AG04450 (cell line): ENCODE measurements at places on chromosomes 12 and 14.

GRCh38 chr12:56769868-56770267 lies 6.7 kb downstream of the HSD17B6 start:
- DNase-seq: no peak

DNA sequence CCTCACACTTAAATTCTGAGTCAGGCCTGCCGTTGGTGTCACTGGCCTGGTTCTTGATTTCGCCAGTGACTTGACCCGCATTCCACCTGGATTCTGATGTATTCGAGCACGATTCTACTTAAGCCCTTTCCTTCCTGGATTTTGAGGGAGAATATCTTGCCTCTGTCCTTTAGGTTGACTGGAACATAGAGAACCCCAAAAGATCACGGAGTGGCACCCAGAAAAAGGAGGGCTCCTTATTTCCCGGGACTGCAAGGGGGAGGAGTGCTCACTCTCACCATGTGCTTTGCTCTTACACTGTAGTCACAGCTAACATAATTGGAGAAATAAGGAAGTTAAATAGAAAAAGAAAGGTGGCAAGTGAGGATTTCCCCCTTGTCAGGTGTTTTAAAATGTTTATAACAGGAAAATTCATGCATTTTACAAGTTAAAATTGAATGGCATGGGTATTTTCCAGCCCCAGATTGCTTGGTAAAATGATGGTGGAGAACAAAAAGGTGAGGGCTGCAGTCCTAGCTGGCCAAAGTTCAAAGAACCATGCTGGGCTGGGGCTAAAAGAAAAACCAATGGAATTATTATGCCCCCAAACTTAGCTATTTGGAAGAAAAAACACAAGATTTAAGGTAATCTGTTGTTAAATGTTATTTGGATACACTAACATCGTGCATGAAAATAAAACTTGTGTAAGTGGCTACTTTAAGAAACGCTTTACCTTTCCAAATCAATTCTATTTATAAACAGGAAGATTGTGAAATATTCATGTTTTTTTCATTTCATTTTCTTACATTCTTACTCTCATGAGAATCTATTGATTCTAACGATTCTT lies 8.9 kb downstream of the FOXA1 start:
- DNase-seq: no peak

- DNase-seq: no peak
These were observed 28.0 kb downstream of the RCOR1 start for GRCh38 chr14:102620413-102620812.

- DNase-seq: no peak
These were observed 2.9 kb upstream of the AQP6 start for GRCh38 chr12:49969651-49970429.
